ENCODE measurements at places on chromosomes 1 and 21.

- peaks cover 19% of the 10 kb centered on the region for H3K36me3 ChIP-seq
- no peaks in the 10 kb centered on the region for H3K4me1 ChIP-seq
- no peak overlapping the region for H3K4me3 ChIP-seq
- DNase-seq = no peak
- H3K27ac ChIP-seq = no peak overlapping the region
Measured at GRCh38 chr21:42554251-42554961, 40.8 kb downstream of the SLC37A1 start.

- H3K27me3 ChIP-seq = no peaks in the 10 kb centered on the region
- no peak for DNase-seq
- no peak overlapping the region for H3K27ac ChIP-seq
- no peak overlapping the region for H3K4me3 ChIP-seq
- no peaks in the 10 kb centered on the region for H3K4me1 ChIP-seq
Measured at GRCh38 chr1:85224295-85224694, 23.5 kb upstream of the SYDE2 start.

DNA sequence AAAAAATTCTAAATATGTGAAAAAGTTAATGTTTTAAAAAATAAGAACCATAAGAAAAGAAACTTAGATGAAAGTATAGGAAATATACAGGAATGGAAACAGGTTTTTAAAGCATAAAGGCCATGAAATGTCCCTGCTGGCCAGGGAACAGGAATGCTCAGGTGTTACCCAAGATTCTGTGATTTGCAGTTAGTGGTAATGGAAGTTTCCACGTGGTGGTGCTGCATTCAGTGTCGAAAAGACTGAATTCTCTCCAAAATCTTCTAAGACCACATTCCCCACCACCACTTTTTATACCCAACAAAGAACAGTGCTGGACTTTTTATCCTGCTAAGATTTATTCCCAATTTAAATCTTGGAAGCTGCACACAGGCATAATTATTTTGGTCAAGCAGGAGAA, 126.2 kb downstream of the PRRX1 start:
- no peak overlapping the region for H3K27ac ChIP-seq
- H3K4me3 ChIP-seq = no peak overlapping the region
- no peaks in the 10 kb centered on the region for H3K36me3 ChIP-seq
- no peaks in the 10 kb centered on the region for H3K27me3 ChIP-seq

DNA sequence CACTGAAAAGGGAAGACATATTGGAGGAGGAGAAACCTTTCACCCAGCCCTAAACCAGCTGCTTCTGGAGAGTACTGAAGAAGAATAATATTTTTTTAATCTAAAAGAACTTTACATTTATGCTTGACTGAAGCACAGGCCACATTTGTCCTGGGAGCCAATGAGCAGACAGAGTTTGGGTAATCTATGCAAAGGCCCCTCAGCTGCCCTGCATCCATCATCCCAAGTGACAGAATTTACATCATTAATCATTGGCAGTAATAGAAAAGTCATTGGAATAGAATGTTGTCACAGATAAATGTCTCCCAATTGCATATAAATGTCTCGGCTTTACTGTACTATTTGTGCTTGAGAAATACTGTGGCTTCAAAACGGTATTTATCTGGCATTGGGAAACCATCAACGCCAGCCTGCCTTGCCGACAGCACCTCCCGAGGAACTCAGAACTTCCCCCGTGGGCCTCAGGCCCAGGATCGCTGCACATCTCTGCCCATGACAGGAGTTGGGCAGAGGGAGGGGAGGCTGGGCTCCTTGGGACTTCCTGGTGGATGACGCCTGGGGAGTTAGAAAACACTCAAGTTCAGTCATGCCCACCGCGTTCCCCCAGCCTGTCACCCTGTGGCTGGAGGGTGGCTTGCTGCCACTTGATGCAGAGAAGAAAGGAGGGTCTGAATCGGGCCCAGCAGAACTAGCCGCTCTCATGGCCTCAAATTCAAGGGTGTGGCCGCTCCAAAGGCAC, 133.1 kb downstream of the CAMTA1 start:
- no peak overlapping the region for H3K27ac ChIP-seq
- DNase-seq = no peak
- H3K36me3 ChIP-seq = no peaks in the 10 kb centered on the region
- peaks cover 49% of the 10 kb centered on the region for H3K27me3 ChIP-seq
- no peak overlapping the region for H3K4me3 ChIP-seq

GRCh38 chr21:31186916-31187315, 148.6 kb upstream of the KRTAP19-8 start:
- no peak overlapping the region for H3K4me3 ChIP-seq
- H3K36me3 ChIP-seq = no peaks in the 10 kb centered on the region
- peaks cover 56% of the 10 kb centered on the region for H3K4me1 ChIP-seq
- DNase-seq = no peak
